ENCODE measurements at places on chromosomes 6 and 20.

GRCh38 chr6:37365791-37366190, 12.0 kb downstream of the RNF8 start:
- DNase-seq = peak; percentile 11

DNA sequence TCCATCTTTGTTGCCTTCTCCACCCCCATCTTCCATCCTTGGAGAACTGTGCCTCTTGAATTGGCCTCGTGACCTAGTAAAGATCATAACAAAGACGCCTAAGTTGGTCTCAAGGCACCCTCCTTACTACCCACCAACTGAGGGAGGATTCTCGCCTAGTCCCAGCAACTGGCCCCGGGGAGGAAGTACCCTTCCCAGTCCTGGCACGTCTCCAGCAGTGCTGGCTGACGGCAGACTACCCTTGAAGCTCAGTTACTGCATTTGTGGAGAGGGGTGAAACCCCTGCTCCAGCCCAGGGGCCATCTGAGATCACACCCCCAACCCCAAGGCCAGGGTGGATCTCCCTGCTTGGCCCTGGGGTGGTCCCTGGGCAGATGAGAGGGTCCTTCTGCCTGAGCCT, 2.1 kb upstream of the OSBPL2 start:
- no peak for DNase-seq

- DNase-seq = no peak
Observed at GRCh38 chr6:139640921-139641320, 266.5 kb upstream of the CITED2 start.

DNA sequence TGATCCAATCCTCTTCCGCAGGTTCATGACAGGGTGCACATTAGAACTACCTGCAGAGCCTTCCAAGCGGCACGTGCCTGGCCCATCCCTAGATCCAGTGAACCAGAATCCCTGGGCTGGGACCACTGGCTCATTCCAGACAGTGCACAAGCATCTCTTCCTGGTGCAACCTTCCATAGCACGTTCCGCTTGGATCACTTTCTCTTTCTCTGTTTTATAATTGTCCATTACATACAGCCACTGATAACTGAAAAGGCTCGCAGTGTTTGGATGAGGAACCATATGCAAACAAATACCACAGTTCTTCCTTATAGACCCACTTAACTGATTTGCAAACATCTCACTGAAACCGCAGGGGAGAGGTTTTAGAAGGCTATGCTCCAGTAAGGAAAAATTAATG, 59.6 kb upstream of the DDR1 start:
- no peak for DNase-seq

GRCh38 chr20:54127855-54128574, 45.8 kb downstream of the CYP24A1 start:
- DNase-seq = peak; percentile 36

DNA sequence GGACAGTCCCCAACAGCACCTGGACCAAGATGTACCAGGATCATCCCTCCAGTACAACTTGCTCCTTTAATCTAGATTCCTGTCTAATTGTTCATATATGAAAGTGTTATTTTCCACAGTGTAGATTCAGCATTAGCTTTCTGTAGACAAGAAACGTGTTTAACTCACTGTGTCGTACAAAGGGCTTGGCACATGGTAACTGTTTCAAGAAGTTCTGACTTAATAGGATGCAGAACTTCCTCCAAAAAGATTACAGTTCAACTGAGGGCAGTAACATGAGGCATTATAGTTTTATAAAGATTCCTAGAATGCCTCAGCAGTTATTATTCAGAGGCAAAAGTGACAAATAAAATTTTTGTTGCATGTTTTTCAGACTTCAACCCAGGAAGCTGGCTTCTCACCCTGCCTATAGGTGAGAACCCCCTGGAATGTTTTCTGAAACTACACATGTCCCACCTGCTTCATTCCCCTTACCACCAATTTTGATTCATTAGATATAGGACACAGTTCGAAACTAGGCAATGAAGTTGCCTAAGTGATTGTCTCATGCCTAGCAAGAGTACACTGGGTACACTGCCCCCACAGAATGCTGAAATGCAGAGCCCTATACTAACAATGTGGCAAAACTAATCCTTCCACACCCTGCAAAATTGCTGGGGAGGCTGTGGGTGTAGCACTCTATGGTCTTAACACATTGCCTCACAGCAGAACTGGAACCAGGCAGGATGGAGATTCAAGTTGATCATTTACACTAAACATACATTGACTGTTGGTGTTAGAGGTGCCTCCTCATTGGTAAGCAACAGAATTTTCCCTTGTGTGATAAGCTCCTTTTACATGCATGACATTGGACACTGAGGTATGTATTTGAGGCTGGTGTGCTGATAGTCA, 22.6 kb upstream of the SH3BGRL2 start:
- peak; percentile 17 for DNase-seq

GRCh38 chr20:4809707-4810106, 88.0 kb downstream of the PRND start:
- DNase-seq = no peak

- DNase-seq = peak; percentile 4
Observed at GRCh38 chr6:71367756-71368155, 79.1 kb downstream of the OGFRL1 start.

DNA sequence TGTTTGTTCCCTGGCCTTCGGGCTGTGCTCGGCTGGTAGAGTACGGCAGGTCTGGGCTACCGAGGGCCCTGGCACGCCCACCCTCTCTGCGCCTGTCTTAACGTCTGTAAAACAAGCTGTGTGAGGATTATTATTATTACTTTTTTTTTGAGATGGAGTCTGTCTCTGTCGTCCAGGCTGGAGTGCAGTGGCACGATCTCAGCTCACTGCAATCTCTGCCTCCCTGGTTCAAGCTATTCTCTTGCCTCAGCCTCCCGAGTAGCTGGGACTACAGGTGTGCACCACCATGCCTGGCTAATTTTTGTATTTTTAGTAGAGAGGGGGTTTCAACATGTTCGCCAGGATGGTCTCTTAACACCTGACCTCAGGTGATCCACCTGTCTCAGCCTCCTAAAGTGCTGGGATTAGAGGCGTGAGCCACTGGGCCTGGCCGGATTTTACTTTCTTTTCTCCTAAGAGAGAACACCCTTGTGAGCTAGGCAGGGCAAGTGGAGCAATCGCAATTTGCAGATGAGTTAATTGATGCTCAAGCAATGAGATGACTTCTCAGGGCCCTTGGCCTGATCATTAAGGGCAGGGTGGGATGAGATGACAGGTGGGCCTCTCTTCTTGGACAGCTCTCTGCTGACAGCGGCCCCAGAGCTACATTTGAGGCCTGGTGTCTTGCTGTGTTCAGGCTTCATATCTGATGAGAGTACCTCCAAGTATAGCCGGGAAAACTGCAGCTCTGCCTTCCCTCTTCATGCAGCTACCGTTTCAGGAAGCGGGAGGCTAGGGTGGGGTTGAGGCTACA, 859 bp upstream of the SMIM29 start:
- DNase-seq = no peak

DNA sequence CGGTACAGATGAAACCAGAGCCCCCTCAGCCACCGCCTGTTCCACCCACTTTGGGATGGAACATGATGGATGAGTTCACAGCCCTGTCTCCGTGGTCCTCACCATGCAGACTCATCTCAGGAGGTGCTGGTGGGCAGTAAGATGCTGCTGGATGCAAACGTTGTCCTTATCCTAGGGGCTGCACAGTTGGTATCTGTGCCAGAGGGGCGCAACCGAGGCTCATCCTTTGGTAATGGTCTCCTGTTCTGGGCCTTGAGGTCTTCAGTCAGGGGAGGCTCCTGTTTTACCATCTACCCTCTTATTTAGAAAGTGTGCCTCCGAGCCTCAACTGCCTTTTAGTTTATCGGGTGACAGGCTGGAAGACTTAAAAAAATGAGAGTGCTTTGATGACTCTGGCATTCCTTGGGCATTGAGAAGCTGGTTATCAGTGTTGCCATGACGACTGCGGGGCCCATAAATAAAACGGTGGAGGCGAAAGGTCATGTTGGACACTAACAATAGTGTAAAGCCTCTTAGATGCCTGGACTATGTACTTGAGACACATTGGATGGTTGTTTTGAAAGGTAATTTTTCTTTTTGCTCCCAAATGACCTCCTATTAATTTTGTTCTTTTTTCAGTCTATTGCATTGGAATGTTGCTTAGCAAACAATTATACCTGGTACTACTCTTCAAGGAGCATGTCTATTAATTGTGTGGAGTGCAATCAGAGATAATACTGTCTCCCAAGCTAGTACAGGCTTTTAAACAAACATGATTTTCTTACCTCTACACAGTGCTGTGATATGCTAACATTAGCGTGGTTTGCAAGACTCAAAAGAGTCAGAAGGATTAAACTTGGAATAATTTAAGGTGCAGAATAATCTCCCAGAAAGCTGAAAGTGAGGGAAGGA, 74.2 kb upstream of the DSP start:
- no peak for DNase-seq

GRCh38 chr20:45341579-45341938, 6.7 kb downstream of the SDC4 start:
- DNase-seq = no peak

- DNase-seq = no peak
Observed at GRCh38 chr6:7904654-7905319, 5.8 kb downstream of the TXNDC5 start.

DNA sequence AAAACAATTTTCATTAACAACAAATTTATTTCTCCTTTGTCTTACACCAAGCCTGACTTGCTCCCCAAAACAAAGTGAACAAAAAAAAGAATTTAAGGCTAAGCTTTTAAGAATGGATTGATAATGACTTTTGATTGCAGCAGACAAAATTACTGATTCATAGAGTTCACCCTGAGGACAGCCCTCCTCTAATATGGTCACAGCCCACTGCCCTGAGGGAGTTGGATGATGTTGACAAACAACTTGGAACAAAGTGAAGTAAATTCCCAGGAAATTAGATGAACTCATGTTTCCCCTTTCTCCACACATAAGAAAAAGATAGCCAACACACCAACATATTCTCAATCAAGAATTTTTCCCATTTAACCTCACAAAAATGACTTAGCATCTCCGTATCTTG, 7.7 kb upstream of the ISM1 start:
- peak; percentile 11 for DNase-seq

GRCh38 chr6:114085211-114085610, 114.3 kb upstream of the HDAC2 start:
- DNase-seq = peak; percentile 93

GRCh38 chr6:159862103-159862502, 28.7 kb upstream of the MAS1 start:
- no peak for DNase-seq

- DNase-seq = no peak
Observed at GRCh38 chr6:148389086-148389485, 46.4 kb downstream of the SASH1 start.

DNA sequence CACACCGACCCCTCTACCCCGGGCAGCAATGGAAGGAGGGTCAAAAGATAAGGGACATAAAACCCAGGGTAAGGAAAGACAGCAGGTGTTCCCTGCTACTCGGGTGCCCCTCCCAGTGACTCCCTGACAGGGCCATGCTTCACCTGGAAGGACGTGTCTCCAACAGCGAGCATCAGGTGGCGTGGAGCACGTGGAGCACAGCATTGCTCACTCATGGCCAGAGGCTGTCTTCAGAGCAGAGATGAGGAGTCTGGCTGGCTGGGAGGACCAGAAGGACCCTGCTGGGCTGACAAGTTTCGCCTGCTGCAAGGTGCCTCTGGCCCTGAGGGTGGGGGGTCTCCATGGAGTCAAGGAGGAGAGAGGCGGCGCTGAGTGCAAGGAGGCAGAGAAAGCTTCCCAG, 15.3 kb upstream of the CDH22 start:
- DNase-seq = no peak

Measured in fibroblast of skin of right biceps (primary cell).